Central memory CD4-positive, alpha-beta T cell (primary cell): ENCODE measurements at places on chromosomes 2 and 18.

- DNase-seq: no peak
Measured at GRCh38 chr2:209830722-209831465, 59.3 kb downstream of the UNC80 start.

DNA sequence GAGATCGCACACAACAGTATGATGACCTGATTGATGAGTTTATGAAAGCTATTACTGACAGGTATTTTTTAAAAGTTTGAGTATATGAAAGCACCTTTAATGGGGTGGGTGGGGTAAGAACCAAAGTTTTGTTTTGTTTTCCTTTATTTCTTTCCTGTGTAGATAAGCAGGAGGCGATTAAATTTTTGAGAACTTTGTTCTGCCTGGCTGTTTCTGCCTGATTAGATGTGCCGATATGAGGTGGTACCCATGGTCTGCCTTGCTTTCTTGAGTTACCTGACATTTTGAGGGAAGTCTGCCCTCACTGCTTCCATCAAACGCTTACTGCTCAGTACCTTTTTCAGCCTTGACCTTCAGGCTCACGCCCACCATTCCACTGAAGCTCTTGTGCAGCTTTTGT is 39.2 kb downstream of the ME2 start:
- DNase-seq: no peak

DNA sequence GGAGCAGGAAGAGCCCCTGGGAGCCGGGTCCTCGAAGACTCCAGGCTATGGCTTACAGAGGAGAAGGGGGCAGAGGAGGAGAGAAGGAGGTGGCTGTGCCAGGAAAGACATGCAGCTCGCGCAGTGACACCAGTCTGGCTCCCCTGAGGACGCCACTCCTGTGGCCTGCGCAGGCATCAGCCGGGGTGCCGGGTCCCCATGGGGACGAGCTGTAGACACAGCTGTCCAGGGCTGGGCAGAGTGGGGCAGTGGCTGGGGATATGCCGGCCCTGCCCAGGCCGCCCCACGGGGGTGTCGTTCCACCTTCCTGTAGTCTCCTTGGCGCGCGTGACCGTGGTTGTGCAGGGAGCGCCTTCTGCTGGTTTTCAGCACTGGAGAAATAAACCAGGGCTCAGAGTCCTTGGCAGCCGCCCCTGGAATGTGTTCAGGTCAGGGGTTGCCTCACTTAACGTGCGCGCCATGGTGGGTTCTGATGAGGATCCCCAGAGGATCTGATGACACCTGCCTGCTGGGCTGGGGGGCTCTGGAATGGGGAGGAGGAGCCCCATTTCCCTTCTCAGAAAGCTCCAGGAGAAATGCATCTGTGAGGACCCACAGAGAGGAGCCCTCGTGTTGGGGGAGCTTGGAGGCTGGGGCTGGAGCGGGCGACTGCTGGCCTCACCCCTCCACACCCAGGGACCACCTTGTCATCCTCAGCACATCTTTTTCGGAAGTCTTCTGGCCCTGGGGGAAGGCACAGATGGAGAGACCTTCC is 26.7 kb downstream of the RAMP1 start:
- no peak for DNase-seq

DNA sequence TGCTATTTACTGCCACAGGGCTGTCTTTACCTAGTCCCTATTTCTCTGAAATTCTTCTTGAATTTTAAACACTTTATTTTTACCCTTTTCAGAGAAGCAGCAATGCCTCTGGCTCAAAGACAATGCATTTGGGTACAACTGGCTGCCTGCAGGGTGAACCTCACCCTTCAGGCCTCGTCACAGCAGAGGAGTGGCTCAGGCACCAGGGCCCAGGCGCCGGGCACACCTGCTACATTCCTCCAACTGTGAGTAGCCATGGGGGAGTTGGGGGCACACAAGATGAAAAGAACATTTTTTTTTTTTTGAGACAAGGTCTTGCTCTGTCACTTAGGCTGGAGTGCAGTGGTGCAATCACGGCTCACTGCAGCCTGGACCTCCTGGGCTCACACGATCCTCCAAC is 74.9 kb upstream of the KCNE4 start:
- no peak for DNase-seq

DNA sequence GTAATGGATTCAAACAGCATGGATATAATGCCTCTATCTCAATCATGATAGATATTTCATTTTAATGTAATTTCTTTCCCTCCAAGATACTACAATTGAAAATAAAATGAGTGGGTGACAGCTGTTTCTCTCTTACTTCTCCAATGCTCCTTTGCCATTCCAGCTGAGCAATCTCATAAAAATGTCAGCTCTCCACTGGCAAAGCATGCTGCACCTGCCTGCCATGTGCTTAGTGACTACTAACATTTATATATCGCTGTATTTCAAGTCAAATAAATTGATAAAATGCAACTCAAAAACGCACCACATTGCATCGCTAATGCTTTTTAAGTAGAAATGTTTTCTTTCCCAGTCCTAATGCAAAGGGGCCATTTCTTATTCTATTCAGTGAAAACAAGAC is 1093.9 kb downstream of the CBLN2 start:
- no peak for DNase-seq

- no peak for DNase-seq
Measured at GRCh38 chr2:109343460-109343859, 214.5 kb downstream of the SH3RF3 start.

GRCh38 chr2:204258890-204259289 is 286.4 kb upstream of the PARD3B start:
- DNase-seq: no peak

GRCh38 chr18:51867767-51868166 is 472.2 kb upstream of the DCC start:
- DNase-seq: no peak

- DNase-seq: peak; percentile 52
Measured at GRCh38 chr2:68737711-68738110, 3.1 kb downstream of the ARHGAP25 start.

- no peak for DNase-seq
Measured at GRCh38 chr2:204492417-204492816, 52.9 kb upstream of the PARD3B start.

GRCh38 chr2:85988175-85988913 is 99.6 kb upstream of the ST3GAL5 start:
- no peak for DNase-seq

- no peak for DNase-seq
Measured at GRCh38 chr2:35343135-35343534, 1012.4 kb upstream of the CRIM1 start.

DNA sequence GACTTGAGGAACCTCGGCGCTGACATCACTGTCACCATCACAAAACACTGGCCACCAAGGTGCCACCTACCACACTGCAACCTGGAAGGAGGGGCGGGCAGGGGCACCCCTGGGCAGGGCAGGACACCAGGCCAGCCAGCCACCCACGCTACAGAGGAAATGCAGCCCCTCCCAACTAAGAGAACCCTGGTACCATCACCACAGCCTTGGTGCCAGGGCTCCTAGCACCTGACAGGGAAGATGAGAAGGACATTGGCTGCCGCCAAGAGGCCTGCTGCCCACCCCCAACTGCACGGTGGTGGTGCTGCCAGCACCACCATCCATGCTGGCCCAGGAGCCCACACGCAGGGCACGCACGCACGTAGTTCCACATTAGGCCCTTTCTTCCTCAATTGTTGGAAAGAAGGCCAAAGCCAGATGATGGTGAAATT is 88.7 kb downstream of the HDAC4 start:
- DNase-seq: no peak

DNA sequence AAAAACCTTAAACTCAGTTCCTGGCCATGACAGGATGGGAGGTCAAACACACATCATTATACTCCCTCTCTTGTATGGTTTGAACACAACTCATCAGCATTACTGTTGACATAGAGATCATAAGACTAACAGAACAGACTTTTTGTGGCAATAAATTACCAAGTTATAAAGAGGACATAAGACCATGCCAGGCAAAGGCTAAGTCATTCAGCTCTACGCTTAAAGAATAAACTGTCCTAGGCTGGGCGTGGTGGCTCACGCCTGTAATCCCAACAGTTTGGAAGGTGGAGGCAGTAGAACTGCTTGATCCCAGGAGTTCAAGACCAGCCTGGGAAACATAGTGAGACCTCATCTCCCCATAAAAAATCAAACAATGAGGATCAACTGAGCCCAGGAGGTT is 16.4 kb downstream of the NLRC4 start:
- DNase-seq: no peak

- DNase-seq: no peak
Measured at GRCh38 chr2:26782876-26783704, 2.8 kb upstream of the CENPA start.

- no peak for DNase-seq
Measured at GRCh38 chr2:27756544-27757498, 14.7 kb upstream of the MRPL33 start.

GRCh38 chr2:191443446-191443845 is 198.2 kb downstream of the MYO1B start:
- DNase-seq: no peak

DNA sequence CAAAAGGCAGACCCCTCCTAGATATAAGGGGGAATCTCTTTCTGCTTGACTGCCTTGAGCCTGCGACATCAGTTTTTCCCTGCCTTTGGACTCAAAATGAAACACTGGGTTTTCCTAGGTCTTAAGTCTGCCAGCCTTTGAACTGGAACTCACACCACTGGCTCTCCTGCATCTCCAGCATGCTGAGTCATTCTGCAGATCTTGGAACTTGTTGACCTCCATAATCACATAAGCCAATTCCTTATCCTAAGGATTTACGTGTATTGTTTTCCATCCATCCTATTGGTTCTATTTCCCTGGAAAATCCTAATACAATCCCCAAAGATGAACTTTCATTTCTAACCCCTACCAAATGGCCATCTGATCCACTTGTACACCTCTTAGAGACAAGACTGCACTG is 88.0 kb downstream of the AFF3 start:
- no peak for DNase-seq

DNA sequence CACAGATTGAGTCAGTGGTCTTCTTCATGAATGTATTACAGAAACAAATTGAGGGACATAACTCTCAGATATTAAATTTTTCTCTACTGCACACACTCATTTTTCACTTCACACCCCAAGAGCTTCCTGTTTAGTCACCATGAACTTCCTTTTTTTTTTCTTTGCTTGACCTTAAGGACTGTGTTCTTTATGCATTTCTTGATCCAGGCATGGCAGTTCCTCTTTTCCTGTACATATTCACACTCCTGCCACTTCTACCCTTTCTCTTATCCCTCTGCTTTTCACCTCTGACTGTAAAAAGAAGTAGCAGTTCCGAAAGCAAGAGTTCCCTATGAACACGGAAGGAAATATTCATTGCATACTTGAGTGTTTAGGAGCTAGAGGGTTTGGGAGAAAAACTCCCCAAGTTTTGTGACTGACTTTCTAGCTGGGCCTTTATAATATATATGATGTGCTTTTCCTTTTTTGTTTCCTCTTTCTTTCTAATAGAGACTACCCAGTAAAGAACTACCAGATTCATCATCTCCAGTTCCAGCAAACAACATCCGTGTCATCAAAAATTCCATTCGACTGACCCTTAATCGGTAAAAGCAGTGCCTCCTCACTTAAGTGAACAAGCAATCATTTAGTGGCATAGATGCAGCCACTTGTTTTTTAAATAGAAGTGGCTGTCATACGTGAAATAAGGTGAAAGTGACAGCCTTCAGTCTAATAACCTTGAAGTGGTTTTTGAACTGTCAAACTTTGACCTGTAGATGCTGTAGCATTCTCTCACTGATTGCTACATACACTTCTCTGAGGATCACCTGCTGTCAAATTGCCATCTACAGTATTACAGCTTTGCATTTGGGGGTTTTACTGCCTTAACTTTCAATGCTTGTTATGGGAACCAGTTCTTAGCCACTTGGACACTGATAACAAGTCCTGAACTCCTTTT is 40.8 kb downstream of the PAPOLG start:
- no peak for DNase-seq

DNA sequence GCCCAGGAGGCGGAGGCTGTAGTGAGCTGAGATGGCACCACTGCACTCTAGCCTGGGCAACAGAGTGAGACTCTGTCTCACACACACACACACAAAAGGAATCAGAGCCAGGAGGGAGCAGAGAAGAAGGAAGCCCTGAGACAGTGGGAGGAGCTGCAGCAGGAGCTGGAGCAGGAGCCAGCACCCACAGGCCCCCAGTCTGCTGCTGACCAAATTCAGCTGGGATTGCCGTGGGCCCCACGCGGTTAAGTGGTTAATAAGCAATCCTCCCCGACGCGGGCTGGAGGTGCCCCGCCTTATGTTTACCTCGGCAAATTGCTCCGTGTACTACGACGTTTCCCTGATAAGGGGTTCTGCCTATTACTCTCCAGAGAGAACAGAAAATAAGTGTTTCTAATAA is 265.3 kb downstream of the TWIST2 start:
- DNase-seq: no peak

GRCh38 chr18:52163478-52163877 is 176.5 kb upstream of the DCC start:
- DNase-seq: no peak

GRCh38 chr2:120499784-120500495 is 154.0 kb downstream of the INHBB start:
- no peak for DNase-seq

DNA sequence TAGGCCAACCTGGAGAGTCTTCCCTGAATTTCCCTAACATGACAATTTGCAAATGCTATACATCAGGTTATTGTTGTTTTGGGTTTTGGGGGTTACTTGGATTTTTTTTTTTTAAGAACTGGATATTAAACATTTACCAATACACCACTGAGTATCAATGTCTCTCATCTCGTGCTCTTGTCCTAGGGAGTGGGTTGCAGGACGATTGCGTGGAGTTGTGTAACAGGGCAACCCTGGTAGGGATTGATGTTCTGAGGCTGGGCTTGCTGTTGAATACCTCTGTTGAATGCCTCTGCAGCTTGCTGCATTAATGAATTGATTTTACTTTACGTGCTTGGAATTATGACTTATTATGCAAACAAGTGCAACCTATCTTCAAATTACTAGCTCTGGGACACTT is 18.8 kb upstream of the FOSL2 start:
- no peak for DNase-seq

- no peak for DNase-seq
Measured at GRCh38 chr18:73381016-73381698, 513.4 kb upstream of the NETO1 start.

- DNase-seq: no peak
Measured at GRCh38 chr2:85909005-85909404, 20.2 kb upstream of the ST3GAL5 start.

GRCh38 chr2:207128867-207129266 is 36.9 kb downstream of the KLF7 start:
- no peak for DNase-seq

DNA sequence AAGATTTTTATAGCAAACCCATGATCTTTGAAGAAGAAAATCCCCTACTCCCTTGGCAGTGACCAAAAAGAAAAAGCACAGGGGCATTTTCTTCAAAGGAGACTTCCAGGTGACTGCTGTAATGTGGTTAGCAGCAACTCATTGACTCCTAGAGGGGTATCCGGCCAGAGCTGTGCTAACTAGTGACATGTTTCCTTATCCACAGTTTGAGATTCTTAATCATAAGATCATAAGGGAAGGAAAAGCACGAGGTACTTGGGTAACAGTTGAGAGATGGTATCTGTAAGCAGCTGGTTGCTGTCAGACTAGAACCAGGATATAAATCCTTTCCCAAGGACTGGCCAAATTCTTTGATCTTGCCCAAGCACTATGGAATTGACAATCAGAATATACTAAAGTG is 124.7 kb downstream of the MREG start:
- DNase-seq: no peak

- no peak for DNase-seq
Measured at GRCh38 chr2:72148837-72149555, 1.3 kb upstream of the CYP26B1 start.

GRCh38 chr2:51581636-51582267 is 549.8 kb upstream of the NRXN1 start:
- DNase-seq: no peak
